ENCODE measurements at places on chromosomes 6 and 20. TPM values are rescaled to one million over a fixed set of nuclear protein-coding genes. Genes with fewer than 3 reads are reported as not detected.

- peak; percentile 22 for DNase-seq
- no peak overlapping the region for H3K27ac ChIP-seq
- peaks cover 11% of the 10 kb centered on the region for H3K4me1 ChIP-seq
- H3K27me3 ChIP-seq = no peaks in the 10 kb centered on the region
- no peak overlapping the region for H3K4me3 ChIP-seq
These were observed 105.0 kb downstream of the FIG4 start for GRCh38 chr6:109795994-109796555.

HLA-DRB1 gene
- total RNA-seq = 87.1 TPM

- H3K36me3 ChIP-seq = no peaks in the 10 kb centered on the region
- no peaks in the 10 kb centered on the region for H3K27me3 ChIP-seq
- no peak overlapping the region for H3K4me3 ChIP-seq
These were observed 661.4 kb downstream of the EPHA7 start for GRCh38 chr6:92757925-92758324.

DNA sequence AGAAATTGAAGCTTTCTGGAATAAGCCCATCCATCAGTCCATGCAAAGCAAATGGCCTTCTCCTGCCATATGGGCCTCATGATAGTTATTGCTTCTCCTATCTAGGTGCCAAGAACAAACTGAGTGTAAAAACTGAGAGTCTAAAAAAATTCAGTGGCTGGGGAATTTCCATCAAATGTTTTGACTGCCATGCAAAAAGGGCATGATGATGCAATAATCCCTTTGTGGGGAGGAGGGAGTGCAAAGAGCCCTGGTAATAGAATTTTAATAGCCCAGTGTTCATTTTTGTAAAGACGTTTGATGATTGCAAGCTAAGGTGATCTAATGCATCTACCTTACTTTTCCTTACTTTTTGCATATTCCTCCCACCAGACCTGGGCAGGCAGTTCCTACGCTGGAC is 683.7 kb downstream of the EPM2A start:
- H3K27me3 ChIP-seq = no peaks in the 10 kb centered on the region
- H3K4me1 ChIP-seq = no peaks in the 10 kb centered on the region
- no peak overlapping the region for H3K27ac ChIP-seq
- DNase-seq = no peak
- no peak overlapping the region for H3K4me3 ChIP-seq

GRCh38 chr6:55886185-55886836 is 10.9 kb upstream of the BMP5 start:
- peaks cover 5% of the 10 kb centered on the region for H3K4me1 ChIP-seq
- no peaks in the 10 kb centered on the region for H3K27me3 ChIP-seq
- no peak overlapping the region for H3K27ac ChIP-seq

- no peaks in the 10 kb centered on the region for H3K4me1 ChIP-seq
- DNase-seq = no peak
- H3K4me3 ChIP-seq = no peak overlapping the region
- H3K27ac ChIP-seq = no peak overlapping the region
- H3K36me3 ChIP-seq = no peaks in the 10 kb centered on the region
These were observed 22.2 kb downstream of the FASTKD5 start for GRCh38 chr20:3137492-3137891.

HLA-DOB gene
- 1.3 TPM for total RNA-seq

- no peaks in the 10 kb centered on the region for H3K36me3 ChIP-seq
- DNase-seq = peak; percentile 46
- peaks cover 3% of the 10 kb centered on the region for H3K27me3 ChIP-seq
- H3K27ac ChIP-seq = no peak overlapping the region
These were observed 76.8 kb upstream of the DUSP22 start for GRCh38 chr6:215335-216034.

CDH22 gene
- 0.06 TPM for total RNA-seq

- H3K4me3 ChIP-seq = no peak overlapping the region
- no peak for DNase-seq
- H3K27me3 ChIP-seq = no peaks in the 10 kb centered on the region
- no peak overlapping the region for H3K27ac ChIP-seq
- H3K4me1 ChIP-seq = no peaks in the 10 kb centered on the region
These were observed 165.8 kb upstream of the SIM1 start for GRCh38 chr6:100630536-100630935.

DNA sequence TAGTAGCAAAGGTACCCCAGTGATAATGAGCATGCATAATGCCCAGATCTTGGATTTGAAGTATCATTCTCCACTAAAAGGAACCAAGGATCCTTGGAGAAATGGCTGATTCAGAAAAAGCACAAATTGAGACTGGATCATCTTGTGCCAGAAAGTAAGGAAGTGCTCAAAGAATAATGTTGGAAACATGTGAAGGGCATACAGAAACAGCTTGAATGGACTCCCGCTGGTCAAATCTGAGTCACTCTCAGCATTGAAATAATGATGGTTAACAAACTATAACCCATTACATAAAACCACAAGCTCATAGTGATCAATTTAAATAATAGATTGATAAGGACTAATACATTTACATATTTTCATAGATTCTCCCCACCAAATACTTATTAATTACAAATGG is 3.6 kb upstream of the OSTM1 start:
- H3K36me3 ChIP-seq = no peaks in the 10 kb centered on the region
- H3K27ac ChIP-seq = no peak overlapping the region
- DNase-seq = no peak
- H3K4me1 ChIP-seq = no peaks in the 10 kb centered on the region
- H3K4me3 ChIP-seq = no peak overlapping the region

- H3K27ac ChIP-seq = no peak overlapping the region
These were observed 34.0 kb downstream of the KIF25 start for GRCh38 chr6:168031411-168031971.

VGLL2 gene
- not detected for total RNA-seq

DNA sequence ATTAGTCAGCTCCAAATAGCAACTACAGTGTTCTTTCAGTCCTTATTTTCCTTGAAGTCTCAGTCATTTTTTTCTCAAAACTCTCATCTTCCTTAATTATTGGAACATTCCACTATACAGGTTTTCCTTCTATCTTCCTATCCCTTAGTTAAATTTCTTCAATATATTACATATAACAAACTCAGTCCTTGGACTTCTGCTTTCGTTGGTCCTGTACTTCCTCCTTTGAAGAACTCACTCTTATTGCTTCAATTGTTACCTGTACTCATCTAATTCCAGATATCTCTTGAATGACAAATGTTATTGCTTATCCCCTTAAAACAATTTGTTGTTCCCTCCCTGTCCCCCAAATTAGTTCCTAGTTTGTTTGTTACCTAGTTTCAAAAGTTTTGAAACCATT is 67.7 kb upstream of the NOTCH4 start:
- H3K4me3 ChIP-seq = no peak overlapping the region
- DNase-seq = no peak
- no peaks in the 10 kb centered on the region for H3K36me3 ChIP-seq
- H3K27me3 ChIP-seq = no peaks in the 10 kb centered on the region

DNA sequence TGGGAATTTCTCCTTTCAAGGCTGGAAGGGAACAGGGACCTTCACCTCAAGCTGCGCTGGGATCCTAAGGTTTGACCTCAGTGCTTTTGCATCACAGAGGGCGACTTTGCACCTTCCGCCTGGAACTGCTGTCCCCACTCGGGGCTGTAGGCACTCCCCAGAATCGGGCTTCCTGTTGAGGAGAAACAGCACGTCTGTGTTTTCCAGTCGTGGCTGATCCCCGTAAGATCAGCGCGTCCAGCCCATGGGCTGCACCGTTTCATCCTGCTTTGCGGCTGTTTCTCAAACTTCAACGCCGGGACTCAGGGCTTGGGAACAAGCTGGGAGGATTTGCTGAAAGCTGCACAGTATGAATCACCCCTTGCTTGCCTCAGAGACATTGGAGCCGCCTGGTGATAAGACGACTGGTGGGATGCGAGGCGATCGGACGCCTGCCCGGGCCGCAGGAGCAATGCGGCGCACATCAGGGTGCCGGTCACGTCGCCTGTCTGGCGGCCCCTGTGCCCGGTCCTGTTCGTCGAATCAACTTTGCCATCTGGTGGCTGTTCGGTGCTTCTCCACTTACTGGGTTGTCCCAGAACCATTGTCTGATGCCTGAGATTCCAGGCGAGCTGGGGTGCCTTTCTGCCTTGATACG is 53.6 kb upstream of the FRMD1 start:
- peaks cover 40% of the 10 kb centered on the region for H3K4me1 ChIP-seq
- no peak overlapping the region for H3K4me3 ChIP-seq
- no peaks in the 10 kb centered on the region for H3K27me3 ChIP-seq
- peak; percentile 86 for DNase-seq

- no peak overlapping the region for H3K4me3 ChIP-seq
- H3K27me3 ChIP-seq = no peaks in the 10 kb centered on the region
- no peak overlapping the region for H3K27ac ChIP-seq
- peaks cover 7% of the 10 kb centered on the region for H3K36me3 ChIP-seq
- H3K4me1 ChIP-seq = no peaks in the 10 kb centered on the region
- DNase-seq = no peak
These were observed 57.1 kb downstream of the SSR1 start for GRCh38 chr6:7255918-7256317.

SLPI gene
- 451 TPM for total RNA-seq

RNF182 gene
- 5.0 TPM for total RNA-seq

KCNB1 gene
- 1.0 TPM for total RNA-seq

CNBD2 gene
- total RNA-seq = 6.1 TPM

DNA sequence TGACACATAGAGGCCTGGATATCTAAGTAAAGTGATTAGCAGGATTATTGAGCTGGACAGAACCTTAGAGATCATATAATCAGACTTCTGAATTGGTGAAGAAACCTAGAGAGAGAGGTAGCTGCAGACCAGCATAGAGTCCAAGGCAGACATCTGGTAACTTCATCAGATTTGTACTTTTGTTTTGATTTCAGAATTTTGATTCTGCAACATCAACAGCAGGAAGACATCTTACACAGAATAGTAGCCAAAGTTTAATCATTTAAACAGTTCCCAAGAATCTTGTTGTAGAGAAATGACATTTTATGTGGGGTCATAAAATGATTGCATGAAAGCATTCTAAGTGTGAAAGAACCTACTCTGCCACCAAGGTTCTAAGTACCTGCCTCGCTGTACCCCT is 39.4 kb downstream of the RPRD1B start:
- H3K27me3 ChIP-seq = no peaks in the 10 kb centered on the region
- H3K4me1 ChIP-seq = peaks cover 2% of the 10 kb centered on the region
- peak overlapping the region; percentile 38 for H3K27ac ChIP-seq

GRCh38 chr6:158279615-158280014 is 32.6 kb upstream of the TULP4 start:
- no peaks in the 10 kb centered on the region for H3K27me3 ChIP-seq
- peak; percentile 77 for DNase-seq
- no peaks in the 10 kb centered on the region for H3K36me3 ChIP-seq

TBC1D20 gene
- total RNA-seq = 33.8 TPM

GRCh38 chr6:626236-626635 is 30.7 kb downstream of the HUS1B start:
- no peaks in the 10 kb centered on the region for H3K27me3 ChIP-seq
- H3K4me3 ChIP-seq = no peak overlapping the region
- H3K36me3 ChIP-seq = no peaks in the 10 kb centered on the region
- H3K27ac ChIP-seq = no peak overlapping the region

DNA sequence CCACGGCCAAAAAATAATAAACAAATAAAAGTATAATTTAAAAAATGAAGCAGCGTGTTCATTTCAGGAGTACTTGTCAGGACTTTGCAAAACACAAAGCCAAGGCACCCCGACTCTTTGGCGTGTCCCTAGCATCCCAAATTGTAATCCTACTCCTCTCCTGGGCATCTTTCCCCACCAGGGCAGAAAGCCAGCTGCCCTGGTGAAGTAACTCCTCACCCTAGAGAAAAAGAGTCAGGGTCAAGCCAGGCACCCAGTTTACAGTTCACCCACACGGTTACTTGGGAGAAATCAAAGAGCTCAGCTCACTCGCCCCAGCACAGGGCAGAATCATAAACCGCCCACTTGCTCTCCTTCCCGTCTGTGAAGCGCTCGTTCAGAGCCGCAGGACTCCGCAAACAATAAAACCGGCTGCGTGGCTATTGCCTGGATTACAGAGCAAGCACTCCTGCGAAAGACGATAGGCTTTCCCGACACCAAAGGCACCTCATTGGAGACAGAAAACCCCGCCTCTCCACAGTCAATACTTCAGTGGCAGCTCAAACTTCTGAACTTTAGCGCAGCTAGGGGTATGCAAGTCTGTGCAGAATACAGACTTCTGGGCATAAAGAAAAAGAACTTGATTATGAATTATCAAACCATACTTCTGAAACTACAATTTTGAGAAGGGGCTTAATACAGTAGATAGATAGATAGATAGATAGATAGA is 73.0 kb upstream of the NHSL1 start:
- no peaks in the 10 kb centered on the region for H3K4me1 ChIP-seq
- H3K4me3 ChIP-seq = peak overlapping the region; percentile 31
- H3K27me3 ChIP-seq = no peaks in the 10 kb centered on the region

- H3K4me1 ChIP-seq = peaks cover 14% of the 10 kb centered on the region
- H3K27ac ChIP-seq = peak overlapping the region; percentile 98
- peak; percentile 57 for DNase-seq
- no peaks in the 10 kb centered on the region for H3K27me3 ChIP-seq
- peak overlapping the region; percentile 69 for H3K4me3 ChIP-seq
- H3K36me3 ChIP-seq = no peaks in the 10 kb centered on the region
These were observed 1.3 kb downstream of the ABHD16A start for GRCh38 chr6:31701666-31702404.

- H3K27me3 ChIP-seq = no peaks in the 10 kb centered on the region
- H3K4me1 ChIP-seq = no peaks in the 10 kb centered on the region
- H3K36me3 ChIP-seq = no peaks in the 10 kb centered on the region
- DNase-seq = no peak
- no peak overlapping the region for H3K27ac ChIP-seq
These were observed 318.5 kb upstream of the MAP3K7 start for GRCh38 chr6:90905351-90905750.

XKR7 gene
- 0.12 TPM for total RNA-seq

AIF1 gene
- 86.0 TPM for total RNA-seq

TFAP2C gene
- 6.3 TPM for total RNA-seq

- H3K27ac ChIP-seq = no peak overlapping the region
- no peaks in the 10 kb centered on the region for H3K4me1 ChIP-seq
- no peaks in the 10 kb centered on the region for H3K27me3 ChIP-seq
- no peaks in the 10 kb centered on the region for H3K36me3 ChIP-seq
- no peak for DNase-seq
These were observed 245.2 kb downstream of the PKHD1 start for GRCh38 chr6:51842061-51842803.

- no peak for DNase-seq
- peaks cover 11% of the 10 kb centered on the region for H3K4me1 ChIP-seq
- peaks cover 10% of the 10 kb centered on the region for H3K36me3 ChIP-seq
- no peak overlapping the region for H3K27ac ChIP-seq
These were observed 23.8 kb downstream of the MANEA start for GRCh38 chr6:95601133-95601532.

RAB32 gene
- total RNA-seq = 30.0 TPM

DNA sequence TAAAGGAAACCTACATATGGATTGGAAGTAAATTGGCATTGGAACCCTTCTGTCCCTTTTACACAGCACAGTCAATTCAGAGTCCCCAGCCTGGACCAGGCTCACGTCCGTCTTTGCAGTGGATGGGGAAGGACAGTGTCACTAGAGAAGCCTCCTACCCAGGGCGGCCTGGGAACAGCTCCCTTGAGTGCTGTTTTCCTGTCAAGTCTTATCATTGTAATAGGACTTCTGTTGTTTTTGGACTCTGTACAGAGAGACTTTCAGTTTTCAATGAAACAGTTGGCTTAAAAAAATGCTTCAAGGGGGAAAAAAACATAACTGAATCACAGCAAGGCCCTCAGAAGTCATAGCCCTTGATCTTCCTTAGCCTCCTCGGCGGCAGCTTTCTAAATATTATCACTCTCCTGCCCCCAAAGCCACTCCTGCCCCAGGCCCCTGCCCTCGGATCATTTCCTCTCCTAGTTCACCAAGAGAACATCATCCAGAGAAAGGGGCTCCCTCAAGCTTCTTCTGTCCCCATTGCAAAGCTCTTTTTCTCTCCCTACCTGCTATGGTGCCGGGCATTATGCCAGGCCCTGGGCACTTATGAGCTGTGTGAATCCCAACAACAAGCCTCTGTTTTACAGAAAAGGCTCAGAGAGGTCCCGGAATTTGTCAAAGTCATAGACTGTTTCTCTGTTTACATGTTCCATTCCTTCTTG is 37.8 kb upstream of the CNKSR3 start:
- no peak overlapping the region for H3K4me3 ChIP-seq
- DNase-seq = peak; percentile 57
- H3K27me3 ChIP-seq = no peaks in the 10 kb centered on the region
- H3K27ac ChIP-seq = no peak overlapping the region
- no peaks in the 10 kb centered on the region for H3K4me1 ChIP-seq
